ENCODE measurements at places on chromosomes 2 and 18.

DNA sequence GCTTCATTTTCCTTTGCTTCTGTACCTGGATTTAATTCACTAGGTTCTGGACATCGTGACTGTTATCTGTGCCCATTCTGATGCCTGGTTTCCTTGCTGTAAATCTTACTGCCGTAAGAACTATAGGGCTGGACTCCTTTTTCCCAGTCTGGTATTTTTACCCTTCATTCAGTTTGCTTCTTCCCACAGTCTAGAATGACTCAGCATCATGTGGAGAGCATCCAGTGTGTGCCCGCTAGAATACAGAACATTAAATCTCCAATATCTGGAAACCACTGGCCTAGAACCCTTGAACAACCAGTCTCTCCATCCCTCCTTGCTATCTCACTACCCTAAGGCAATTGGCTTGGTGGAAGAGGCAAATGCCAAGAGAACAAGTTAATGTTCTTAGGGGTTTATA, 1075.4 kb upstream of the ZEB2 start:
- DNase-seq: no peak

GRCh38 chr18:78727057-78727739, 252.4 kb upstream of the SALL3 start:
- no peak for DNase-seq

DNA sequence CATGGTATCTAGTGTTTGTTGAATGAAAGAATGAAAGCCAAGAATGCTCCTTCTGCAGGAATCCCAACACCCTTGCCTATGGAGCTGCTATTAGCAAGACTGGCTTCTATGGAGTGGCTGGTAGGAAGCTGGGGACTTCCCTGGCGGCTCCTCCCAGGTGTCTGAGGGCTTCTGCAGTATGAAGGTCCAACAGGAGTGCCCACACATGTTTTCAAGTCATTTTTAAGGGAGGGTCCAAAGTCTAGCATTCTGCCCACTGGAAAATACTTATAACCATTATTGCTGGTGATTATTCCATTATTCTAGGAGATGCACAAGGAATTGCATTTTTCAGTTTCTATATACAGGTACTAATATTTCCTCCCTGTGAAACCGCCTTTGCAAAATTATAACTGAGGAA, 21.9 kb upstream of the NPC1 start:
- no peak for DNase-seq

DNA sequence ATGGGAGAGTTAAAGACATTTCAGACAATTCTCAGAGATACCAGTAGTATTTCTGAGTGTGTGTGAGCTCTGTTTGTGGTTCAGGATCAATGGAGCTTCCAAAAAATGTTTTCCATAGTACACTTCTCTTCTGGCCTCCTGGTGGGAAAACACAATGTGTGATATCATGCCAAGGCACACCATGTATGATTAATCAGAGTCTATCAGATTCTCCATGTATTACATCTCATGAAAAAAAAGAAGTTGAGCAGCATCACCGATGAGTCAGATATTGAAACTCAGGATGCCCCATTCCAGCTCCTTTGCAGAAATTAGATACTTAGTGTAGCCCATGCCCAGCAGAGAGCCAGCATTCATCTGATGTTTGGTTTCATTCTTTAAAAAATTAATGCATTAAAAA, 620.3 kb upstream of the POU3F3 start:
- DNase-seq: no peak

GRCh38 chr18:5705393-5705792, 161.6 kb upstream of the EPB41L3 start:
- DNase-seq: no peak

- no peak for DNase-seq
Observed at GRCh38 chr18:41320100-41320499, 634.9 kb upstream of the PIK3C3 start.

DNA sequence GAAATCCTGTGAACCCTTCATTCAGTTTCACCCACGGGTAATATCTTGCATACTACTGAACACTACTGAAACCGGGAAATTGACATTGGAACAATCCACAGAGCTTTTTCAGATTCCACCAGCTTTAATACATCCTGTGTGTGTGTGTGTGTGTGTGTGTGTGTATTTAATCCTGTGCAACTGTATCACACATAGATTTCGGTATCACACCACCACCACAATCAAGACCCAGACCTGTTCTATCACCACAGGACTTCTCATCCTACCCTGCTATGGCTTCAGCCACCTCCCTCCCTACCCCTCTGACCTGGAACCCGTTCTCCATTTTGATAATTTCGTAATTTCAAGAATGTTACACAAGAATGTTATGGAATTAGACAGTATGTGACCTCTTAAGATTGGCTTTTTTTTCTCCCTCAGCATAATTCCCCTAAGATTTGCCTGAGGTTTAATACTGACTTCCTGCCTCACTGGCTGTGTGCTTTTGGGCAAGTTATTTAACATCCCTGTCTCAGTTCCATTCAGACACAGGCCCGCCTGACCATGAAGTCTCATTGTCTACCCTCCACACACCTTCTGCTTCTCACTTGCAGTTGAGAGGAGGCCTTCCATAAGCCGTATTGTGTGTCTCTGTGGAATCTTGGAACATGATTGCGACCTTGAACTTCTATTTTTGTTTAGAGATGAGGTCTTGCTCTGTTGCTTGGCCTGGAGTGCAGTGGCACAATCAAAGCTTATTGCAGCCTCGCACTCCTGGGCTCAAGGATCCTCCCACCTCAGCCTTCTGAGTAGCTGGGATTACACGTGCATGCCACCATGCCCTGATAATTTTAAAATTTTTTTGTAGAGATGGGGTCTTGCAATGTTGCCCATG, 14.4 kb upstream of the TMEM131 start:
- no peak for DNase-seq

- no peak for DNase-seq
Observed at GRCh38 chr2:201220102-201220570, 37.2 kb downstream of the CASP10 start.

GRCh38 chr18:6561420-6561861, 146.7 kb upstream of the L3MBTL4 start:
- no peak for DNase-seq

GRCh38 chr2:95349568-95350322, 52.6 kb downstream of the KCNIP3 start:
- no peak for DNase-seq

DNA sequence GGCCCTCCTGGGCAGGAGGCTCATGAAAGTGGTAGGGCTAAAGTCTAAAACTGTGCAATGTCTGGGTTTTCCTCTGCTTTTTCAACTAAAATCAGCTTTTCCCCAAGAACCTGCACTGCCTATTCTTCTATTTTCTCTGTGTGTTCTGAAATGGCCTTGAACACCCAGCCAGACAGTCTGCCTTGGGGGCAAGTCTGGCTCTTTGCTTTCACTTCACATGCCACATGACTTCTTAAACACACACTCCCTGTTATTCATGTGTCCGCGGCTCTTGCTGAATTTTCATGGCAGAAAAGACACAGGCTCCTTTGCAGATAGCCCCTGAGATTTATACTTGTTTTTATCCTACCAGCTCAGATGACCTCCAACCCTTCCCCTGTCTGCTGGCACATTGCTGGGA, 10.6 kb upstream of the RPIA start:
- no peak for DNase-seq

DNA sequence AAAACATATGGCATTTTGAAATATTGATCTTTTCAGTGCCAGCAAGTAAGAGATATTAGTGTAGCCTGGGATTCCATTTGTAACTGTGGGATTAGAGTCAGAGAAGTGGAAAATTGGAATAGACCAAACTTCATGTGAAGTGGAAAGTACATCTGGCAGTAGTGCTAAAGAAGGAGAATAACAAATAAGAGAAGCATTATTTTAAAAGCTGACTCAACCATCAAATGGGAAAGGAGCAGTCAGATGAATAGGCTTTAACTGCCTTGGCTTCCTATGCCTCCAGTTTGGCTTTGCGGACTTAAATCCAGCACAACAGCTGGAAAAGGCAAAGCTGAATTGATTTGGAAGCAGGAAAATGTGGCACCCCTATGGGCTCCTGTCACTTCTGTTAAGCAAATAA, 623.1 kb downstream of the TSN start:
- no peak for DNase-seq

DNA sequence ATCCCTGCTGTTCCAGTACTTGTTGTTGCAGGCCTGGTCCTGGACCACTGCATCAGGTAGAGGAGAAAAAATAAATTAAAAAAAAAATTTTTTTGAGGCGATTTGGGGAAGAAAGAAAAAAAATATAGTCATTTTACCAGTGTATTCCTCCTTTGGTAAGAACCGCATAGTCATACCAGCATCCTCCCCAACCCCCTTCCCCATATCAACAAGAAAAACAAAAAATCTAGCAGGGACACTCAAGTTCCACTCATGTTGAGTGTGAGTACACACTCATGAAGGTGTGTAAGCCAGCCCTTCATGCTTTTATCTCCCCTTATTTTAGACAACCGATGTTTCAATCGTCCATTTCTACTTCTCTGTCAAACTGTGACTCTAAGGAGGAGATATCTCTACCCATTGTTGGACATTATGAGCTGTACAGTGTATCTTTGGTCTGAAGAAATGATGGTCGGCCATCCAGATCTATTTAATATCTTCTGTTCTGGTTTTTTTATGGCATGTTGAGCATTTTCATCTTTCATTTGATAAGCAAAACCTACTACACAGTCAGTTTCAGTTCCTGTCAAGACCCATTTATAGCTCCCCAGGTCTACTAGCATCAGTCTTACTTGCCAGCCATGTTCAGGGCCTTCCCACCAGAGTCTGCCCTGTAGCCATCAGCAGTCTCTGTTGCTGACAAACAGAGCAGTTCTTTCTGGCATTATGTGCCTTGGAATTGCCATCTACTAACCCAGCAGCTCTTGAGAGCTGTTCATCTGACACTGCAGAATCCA, 20.0 kb downstream of the ELP2 start:
- no peak for DNase-seq

All from hypothalamus (tissue), 51 donors.